ENCODE measurements at places on chromosomes 2 and 18. TPM values are rescaled to one million over a fixed set of nuclear protein-coding genes. Genes with fewer than 3 reads are reported as not detected.

Gene RAD51AP2
- 0.14 TPM for polyA plus RNA-seq

Gene SCN9A
- 0.43 TPM for polyA plus RNA-seq

Gene PROM2
- 0.79 TPM for polyA plus RNA-seq

Gene CRACDL
- polyA plus RNA-seq = 2.7 TPM

Gene ACADL
- polyA plus RNA-seq = 2.8 TPM

Gene UCN
- polyA plus RNA-seq = 0.72 TPM

Gene FZD7
- polyA plus RNA-seq = 8.0 TPM

Gene CRYBA2
- polyA plus RNA-seq = not detected

Gene CAPN14
- 0.07 TPM for polyA plus RNA-seq

Gene FBXO48
- polyA plus RNA-seq = 0.61 TPM

Gene HOXD9
- polyA plus RNA-seq = 0.09 TPM
